ENCODE measurements at places on chromosomes 7 and 10. TPM values are rescaled to one million over a fixed set of nuclear protein-coding genes. Genes with fewer than 3 reads are reported as not detected.

Gene ITGB8
- 25.0 TPM for total RNA-seq

Gene EGR2
- total RNA-seq: 1.0 TPM

Gene GPR146
- 0.27 TPM for total RNA-seq

Gene SLC13A4
- total RNA-seq: not detected

Gene TECTB
- not detected for total RNA-seq

Gene UTF1
- not detected for total RNA-seq

Gene LRMDA
- total RNA-seq: not detected

Gene ZNF25
- 7.2 TPM for total RNA-seq

Gene COL17A1
- 514 TPM for total RNA-seq

Gene LAMB4
- not detected for total RNA-seq

Gene FAM13C
- not detected for total RNA-seq

Gene GIMAP2
- total RNA-seq: not detected

Gene PRF1
- not detected for total RNA-seq

Gene KLLN
- 0.56 TPM for total RNA-seq

Gene CCSER2
- total RNA-seq: 70.0 TPM

Gene SYT15B
- 0.07 TPM for total RNA-seq

All from MCF 10A (cell line).